ENCODE measurements at places on chromosomes 7 and 10.

DNA sequence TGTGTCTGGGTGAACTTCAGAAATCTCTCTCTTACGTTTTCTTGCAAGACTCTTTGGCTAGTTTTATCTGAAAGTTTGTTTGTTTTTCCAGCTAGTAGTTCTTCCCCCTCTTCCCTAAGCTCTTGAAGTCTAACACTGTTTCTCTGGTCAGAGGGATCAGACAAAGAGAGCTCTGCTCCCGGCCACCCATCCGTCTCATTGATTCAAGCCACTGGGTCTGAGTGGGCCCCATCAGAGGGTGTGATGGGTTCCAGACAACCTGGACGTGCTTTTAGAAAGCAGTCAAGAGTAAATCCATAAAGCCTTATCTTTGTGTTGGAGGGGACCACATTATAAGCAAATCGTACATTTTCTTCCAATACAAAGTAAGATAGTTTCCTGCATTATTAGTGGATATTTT is 242.6 kb upstream of the C7orf33 start:
- DNase-seq, result no peak
- no peaks in the 10 kb centered on the region for H3K4me1 ChIP-seq
- H3K4me3 ChIP-seq, result no peak overlapping the region
- no peaks in the 10 kb centered on the region for H3K36me3 ChIP-seq
- H3K27me3 ChIP-seq, result no peaks in the 10 kb centered on the region
- no peak overlapping the region for H3K27ac ChIP-seq

DNA sequence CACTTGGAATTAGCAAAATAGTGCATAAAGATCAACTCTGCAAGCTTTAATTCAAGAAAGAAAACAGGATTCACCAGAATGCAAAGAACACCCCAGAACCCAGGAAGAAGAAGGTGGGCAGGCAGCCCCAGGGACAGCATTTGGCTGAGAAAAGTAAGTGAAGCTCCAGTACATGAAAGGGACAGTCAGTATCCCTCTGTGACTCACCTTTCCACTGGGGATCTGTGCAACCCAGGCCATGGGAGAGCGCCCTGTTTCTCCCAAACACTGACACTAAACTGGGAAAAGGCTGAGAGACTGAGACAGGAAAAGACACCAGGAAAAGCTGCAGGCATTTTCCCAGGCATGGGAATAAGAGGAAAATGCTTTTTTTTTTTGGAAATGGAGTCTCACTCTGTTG is 28.2 kb downstream of the SNX13 start:
- no peak for DNase-seq
- no peak overlapping the region for H3K4me3 ChIP-seq
- H3K27me3 ChIP-seq, result no peaks in the 10 kb centered on the region
- no peaks in the 10 kb centered on the region for H3K36me3 ChIP-seq
- no peak overlapping the region for H3K27ac ChIP-seq

DNA sequence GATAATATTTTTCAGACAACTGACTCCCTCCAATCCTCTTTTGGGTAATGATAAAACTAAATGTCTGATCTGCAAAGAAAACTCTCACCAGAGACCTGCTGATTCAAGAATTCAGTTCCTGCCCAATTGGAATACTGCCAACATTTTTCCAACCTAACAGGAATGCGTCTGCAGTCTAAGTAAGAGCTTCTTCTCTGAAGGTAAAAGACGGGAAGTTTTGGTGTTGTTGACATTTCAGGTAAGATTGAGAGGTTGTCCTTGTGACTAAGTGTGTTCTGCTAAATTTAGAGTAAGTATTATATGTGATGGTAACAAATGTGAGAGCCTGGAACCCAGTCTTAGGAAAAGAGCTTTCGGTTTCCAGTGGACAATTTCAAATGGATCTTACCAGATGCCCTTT is 17.6 kb downstream of the IFIT5 start:
- H3K27me3 ChIP-seq, result no peaks in the 10 kb centered on the region
- no peak for DNase-seq
- H3K4me1 ChIP-seq, result no peaks in the 10 kb centered on the region
- no peaks in the 10 kb centered on the region for H3K36me3 ChIP-seq
- no peak overlapping the region for H3K4me3 ChIP-seq

DNA sequence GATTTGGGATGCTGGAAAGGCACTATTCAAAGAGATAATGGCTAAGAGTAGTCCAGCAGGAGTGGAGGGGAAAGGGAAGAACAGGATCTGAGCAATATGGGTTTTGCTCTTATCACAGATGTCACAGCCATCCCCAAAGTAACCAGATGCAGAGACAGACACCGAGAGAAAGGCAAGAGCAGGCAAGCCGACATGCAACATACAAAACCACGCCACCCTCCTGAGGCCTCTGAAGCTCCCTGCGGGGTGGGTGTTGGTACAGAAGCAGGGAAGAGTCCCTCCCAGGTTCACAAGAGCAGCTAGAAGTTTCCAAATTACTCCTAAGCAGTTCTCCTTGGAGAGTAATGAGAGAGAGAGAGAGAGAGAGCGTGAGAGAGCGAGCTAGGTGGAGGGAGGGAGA is 10.8 kb upstream of the C10orf53 start:
- DNase-seq, result no peak
- H3K4me1 ChIP-seq, result no peaks in the 10 kb centered on the region
- no peaks in the 10 kb centered on the region for H3K36me3 ChIP-seq

DNA sequence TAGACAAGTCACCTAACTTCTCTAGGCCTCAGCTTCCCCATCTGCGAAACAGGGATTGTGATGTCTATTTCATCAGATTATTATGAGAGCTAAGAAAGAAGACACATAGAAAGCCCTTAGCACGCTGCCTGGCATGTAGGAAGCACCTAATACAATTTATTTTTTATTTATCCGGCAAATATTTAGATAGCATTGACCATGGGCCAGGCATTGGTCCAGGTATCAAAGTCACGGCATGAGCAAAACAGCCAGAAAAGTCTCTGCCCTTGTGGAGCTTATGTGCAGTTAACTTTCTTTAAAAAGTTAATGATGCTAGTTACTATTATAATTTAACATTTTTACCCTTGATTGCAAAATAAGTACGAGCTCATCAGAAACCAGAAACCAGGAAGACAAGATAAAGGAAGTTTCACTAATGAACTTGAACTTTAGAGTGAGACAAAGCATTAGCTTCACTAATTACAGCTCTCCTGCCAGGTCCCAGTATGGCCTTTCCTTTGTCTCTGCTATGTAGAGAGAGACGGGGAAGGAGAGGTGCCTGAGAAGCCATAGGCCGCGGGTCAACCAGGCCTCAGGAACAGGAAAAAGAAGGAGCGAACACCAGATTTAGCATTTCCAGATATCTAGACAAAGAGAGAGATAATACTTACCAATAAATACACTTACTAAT is 139.5 kb upstream of the ADAM12 start:
- no peak overlapping the region for H3K4me3 ChIP-seq
- DNase-seq, result no peak
- H3K27me3 ChIP-seq, result no peaks in the 10 kb centered on the region
- H3K27ac ChIP-seq, result no peak overlapping the region
- no peaks in the 10 kb centered on the region for H3K4me1 ChIP-seq

GRCh38 chr7:77940647-77941046 is 142.1 kb downstream of the PHTF2 start:
- no peak overlapping the region for H3K4me3 ChIP-seq
- H3K36me3 ChIP-seq, result no peaks in the 10 kb centered on the region
- DNase-seq, result no peak
- no peaks in the 10 kb centered on the region for H3K4me1 ChIP-seq
- H3K27me3 ChIP-seq, result no peaks in the 10 kb centered on the region

- no peak overlapping the region for H3K27ac ChIP-seq
- no peaks in the 10 kb centered on the region for H3K36me3 ChIP-seq
- DNase-seq, result no peak
- H3K27me3 ChIP-seq, result no peaks in the 10 kb centered on the region
Measured at GRCh38 chr7:37081436-37081835, 357.1 kb upstream of the AOAH start.

GRCh38 chr10:24793648-24794379 is 70.1 kb upstream of the ARHGAP21 start:
- H3K27ac ChIP-seq, result no peak overlapping the region
- no peak overlapping the region for H3K4me3 ChIP-seq
- H3K27me3 ChIP-seq, result no peaks in the 10 kb centered on the region

DNA sequence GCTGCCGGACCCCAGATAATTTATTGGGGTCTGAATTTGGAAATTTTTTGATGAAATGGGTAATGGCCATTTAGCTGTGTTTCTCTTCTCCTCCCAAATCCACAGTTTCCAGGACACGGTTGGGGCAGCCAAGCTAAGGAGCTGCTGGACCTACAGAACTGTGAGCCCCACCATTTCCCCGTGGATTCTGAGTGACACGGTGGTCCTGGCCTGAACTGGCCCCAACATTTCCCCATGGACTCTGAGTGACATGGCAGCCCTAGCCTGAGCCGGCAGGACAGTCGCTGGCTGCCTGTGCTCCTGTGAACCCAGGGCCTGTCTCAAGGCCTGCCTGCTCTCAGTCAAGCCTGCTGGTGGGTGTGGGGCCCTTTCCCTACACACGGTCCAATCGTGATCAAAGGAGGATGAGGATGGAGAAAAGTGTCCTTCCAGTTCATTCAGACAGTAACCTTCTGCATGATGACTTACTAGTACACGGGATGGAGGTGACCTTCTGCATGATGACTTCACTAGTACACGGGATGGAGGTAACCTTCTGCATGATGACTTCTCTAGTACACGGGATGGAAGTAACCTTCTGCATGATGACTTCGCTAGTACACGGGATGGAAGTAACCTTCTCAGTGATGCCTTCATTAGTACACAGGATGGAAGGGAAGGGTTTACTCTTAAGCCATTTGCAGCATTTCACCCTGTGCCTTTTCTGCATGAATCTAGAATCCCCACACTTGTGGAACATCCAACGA is 359.9 kb downstream of the GLRX3 start:
- no peaks in the 10 kb centered on the region for H3K4me1 ChIP-seq
- no peak for DNase-seq
- no peaks in the 10 kb centered on the region for H3K27me3 ChIP-seq
- no peak overlapping the region for H3K4me3 ChIP-seq
- H3K27ac ChIP-seq, result no peak overlapping the region

DNA sequence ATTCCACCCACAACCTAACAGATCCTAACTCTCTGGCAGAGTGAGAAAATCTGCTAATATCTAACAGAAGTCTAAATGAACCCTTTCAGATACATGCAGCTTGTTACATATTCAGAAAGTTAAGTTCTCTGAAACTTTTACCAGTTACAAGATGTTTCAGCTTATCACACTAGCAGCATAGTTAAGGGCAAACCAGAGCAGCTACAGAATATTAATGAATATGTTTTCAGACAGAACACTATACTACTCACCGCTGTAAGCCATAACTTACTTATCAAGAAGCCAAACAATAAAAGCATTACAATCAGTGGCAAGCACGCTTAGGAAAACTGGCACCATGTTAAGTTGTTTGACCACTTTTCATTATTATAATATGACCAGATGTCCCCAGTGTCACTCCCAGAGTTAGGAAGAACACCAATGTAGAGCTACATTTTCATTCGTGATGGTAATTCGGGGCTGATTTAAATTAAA is 2.7 kb downstream of the ITGB1 start:
- H3K4me3 ChIP-seq, result peak overlapping the region; percentile 53
- H3K4me1 ChIP-seq, result peaks cover 10% of the 10 kb centered on the region
- no peak for DNase-seq
- H3K36me3 ChIP-seq, result no peaks in the 10 kb centered on the region

DNA sequence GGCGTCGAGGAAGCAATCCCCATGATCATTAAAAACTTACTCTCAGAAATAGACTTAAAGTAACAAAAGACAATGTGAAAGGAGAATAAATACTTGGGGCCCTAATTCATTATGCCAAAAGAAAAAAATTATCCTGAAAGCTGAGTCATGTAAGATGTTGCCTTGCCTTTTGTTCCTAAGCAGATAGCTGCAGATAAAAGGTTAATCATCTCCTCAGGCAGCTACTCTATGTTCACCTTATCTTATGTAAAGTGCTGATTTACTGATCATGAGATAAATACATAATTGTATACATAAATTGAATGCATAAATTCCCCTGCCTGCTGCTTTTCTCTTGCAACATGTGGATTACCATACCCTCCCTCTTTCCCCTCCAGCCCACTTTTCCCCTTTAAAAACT is 28.1 kb upstream of the CREB3L2 start:
- no peaks in the 10 kb centered on the region for H3K36me3 ChIP-seq
- H3K4me1 ChIP-seq, result no peaks in the 10 kb centered on the region
- H3K4me3 ChIP-seq, result no peak overlapping the region
- no peaks in the 10 kb centered on the region for H3K27me3 ChIP-seq

GRCh38 chr10:70197235-70197945 is 27.1 kb upstream of the SAR1A start:
- H3K36me3 ChIP-seq, result no peaks in the 10 kb centered on the region
- H3K4me1 ChIP-seq, result peaks cover 11% of the 10 kb centered on the region
- no peak overlapping the region for H3K4me3 ChIP-seq
- no peak for DNase-seq
- H3K27me3 ChIP-seq, result no peaks in the 10 kb centered on the region

- no peaks in the 10 kb centered on the region for H3K36me3 ChIP-seq
- no peak for DNase-seq
- H3K4me3 ChIP-seq, result no peak overlapping the region
- H3K27me3 ChIP-seq, result no peaks in the 10 kb centered on the region
- H3K27ac ChIP-seq, result no peak overlapping the region
Measured at GRCh38 chr7:21064698-21065648, 278.3 kb upstream of the SP8 start.

DNA sequence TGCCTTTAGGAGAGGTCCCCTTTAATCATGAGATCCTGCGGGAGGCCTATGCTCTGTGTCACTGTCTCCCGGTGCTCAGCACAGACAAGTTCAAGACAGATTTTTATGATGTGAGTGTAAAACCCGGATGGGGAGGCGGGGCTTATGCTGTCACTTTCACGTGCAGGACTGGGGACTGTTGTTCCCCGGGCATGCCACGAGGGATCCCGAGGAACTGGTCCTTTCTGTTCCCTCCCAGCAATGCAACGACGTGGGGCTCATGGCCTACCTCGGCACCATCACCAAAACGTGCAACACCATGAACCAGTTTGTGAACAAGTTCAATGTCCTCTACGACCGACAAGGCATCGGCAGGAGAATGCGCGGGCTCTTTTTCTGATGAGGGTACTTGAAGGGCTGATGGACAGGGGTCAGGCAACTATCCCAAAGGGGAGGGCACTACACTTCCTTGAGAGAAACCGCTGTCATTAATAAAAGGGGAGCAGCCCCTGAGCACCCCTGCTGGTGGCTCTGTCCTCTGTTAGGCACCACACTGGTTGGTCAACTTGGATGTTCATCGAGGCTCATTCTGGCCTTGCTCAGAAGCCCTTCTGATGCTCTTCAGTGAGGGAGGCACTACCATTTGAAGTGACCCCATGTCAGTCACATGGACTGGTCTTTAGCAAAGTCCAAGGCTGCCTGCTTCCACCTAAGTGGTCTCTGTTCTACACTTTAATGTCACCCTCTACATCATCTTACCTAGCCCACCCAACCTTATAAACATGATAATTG is 2.8 kb downstream of the COPS6 start:
- H3K27me3 ChIP-seq, result no peaks in the 10 kb centered on the region
- peaks cover 11% of the 10 kb centered on the region for H3K4me1 ChIP-seq
- H3K27ac ChIP-seq, result no peak overlapping the region
- no peak for DNase-seq
- H3K4me3 ChIP-seq, result no peak overlapping the region

- no peaks in the 10 kb centered on the region for H3K27me3 ChIP-seq
- DNase-seq, result no peak
- H3K4me1 ChIP-seq, result peaks cover 5% of the 10 kb centered on the region
Measured at GRCh38 chr7:36368496-36368895, 21.2 kb upstream of the ANLN start.

GRCh38 chr7:134851141-134851540 is 71.7 kb downstream of the CALD1 start:
- no peaks in the 10 kb centered on the region for H3K4me1 ChIP-seq
- H3K4me3 ChIP-seq, result no peak overlapping the region
- H3K27ac ChIP-seq, result no peak overlapping the region
- no peak for DNase-seq
- H3K27me3 ChIP-seq, result no peaks in the 10 kb centered on the region
- H3K36me3 ChIP-seq, result no peaks in the 10 kb centered on the region

All from naive thymus-derived CD4-positive, alpha-beta T cell (primary cell).